ENCODE measurements at places on chromosomes 1 and 21.

DNA sequence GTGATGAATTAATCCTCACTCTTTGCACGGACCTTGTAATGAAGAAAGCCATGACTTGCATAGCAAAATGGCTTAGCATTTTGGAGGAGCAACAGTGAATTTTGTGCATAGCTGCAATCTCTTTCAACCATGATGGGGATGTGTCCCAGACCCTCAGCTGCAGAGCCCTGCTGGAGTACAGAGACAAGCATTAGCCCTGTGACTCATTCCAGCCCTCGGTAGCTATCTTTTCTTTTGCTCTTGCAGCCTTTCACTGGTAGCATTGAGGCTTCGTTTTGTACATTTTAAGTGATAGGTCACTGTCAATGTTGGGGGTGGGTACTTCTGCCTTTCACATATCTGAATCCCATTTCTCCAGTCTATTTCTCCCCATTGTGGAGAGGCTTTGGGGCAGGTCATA, 58.4 kb downstream of the SLC35F3 start:
- no peak for DNase-seq

DNA sequence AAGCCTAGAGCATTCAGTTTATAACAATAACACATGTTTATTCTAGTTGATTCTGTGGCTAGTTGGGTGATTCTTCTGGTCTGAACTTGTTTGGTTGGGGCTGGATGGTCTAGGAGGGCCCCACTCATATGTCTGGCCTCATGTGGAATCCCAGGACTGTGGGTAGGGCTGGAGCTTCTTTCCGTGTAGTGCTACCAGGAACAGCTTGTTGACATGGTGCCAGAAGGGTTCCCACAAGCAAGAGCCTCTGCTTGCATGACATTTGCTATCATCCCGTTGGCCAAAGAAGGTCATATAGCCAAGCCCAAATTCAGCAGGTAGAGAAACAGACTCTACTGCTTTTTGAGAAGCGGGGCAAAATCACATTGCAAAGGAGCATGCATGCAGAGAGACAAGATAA, 67.6 kb upstream of the PPP2R5A start:
- no peak for DNase-seq

DNA sequence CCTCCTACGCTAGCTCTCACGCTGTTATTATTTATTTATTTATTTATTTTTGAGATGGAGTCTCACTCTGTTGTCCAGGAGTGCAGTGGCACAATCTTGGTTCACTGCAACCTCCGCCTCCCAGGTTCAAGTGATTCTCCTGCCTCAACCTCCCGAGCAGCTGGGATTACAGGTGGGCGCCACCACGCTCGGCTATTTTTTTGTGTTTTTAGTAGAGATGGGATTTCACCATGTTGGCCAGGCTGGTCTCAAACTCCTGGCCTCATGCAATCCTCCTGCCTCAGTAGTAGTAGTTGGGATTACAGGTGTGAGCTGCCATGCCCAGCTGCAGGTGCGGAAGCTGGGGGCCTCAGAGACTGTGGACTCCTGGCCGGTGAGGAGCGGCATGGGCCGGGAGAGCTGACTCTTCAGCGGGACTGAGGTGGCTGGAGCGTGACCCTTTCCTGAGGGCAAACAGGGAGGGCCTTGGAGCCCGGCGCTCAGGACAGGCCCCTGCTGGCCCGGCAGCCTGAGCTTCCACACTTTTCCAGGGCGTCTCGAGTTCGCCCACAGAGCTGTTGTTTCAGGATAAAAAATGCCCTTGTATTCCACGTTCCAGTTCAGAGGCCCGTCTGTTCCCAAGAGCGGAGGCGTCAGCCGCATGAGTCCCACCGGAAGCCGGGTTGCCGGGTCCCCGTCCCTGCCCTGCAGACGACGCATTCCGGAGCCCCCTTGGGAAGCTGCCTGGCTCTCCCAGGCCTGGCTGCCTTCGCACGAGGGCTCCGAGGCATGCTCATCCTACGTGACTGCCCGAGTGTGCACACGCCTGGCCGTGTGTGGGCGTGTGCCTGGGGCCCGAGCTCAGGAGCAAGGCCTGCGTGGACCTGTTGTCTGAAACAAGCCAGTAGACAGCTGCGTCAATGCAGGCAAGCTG, 126.2 kb downstream of the SIK1 start:
- DNase-seq, result no peak

- no peak for DNase-seq
Measured at GRCh38 chr1:216961516-216961915, 238.3 kb upstream of the ESRRG start.

All from NCI-H1436 (cell line).